Spinal cord (tissue), 10 donors: ENCODE measurements at places on chromosomes 7 and 10. TPM values are rescaled to one million over a fixed set of nuclear protein-coding genes. Genes with fewer than 3 reads are reported as not detected.

GRCh38 chr10:13371897-13372470 lies 23.9 kb upstream of the SEPHS1 start:
- H3K27me3 ChIP-seq = no peaks in the 10 kb centered on the region

The GIMAP6 gene
- 24.8 TPM for total RNA-seq

- no peaks in the 10 kb centered on the region for H3K27me3 ChIP-seq
- H3K36me3 ChIP-seq = no peaks in the 10 kb centered on the region
- H3K4me3 ChIP-seq = no peak overlapping the region
Measured at GRCh38 chr10:50432211-50433009, 181.1 kb upstream of the ASAH2 start.

The SPDYE16 gene
- not detected for total RNA-seq

DNA sequence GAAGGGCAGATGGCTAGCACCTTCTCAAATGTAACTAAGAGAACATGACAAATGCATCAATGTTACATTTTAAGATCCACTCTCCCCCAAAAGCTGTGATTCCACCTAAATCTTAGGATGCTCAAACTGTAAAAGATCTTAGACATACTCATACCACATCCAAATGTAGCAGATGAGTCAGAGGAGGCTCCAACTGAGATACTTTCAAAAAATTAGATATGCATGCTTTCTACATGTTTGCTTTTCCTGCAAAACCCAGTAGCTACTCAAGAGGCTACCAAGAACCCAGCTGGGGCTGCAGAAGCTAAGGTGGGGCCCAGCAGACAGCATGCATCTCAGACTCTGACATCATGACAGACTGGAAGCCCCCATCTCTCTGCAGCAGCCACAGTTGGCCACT lies 31.4 kb upstream of the FRMD4A start:
- H3K27me3 ChIP-seq = no peaks in the 10 kb centered on the region
- no peaks in the 10 kb centered on the region for H3K4me1 ChIP-seq
- no peak overlapping the region for H3K27ac ChIP-seq
- no peaks in the 10 kb centered on the region for H3K36me3 ChIP-seq

- peaks cover 7% of the 10 kb centered on the region for H3K4me1 ChIP-seq
- peak; percentile 68 for DNase-seq
- no peaks in the 10 kb centered on the region for H3K36me3 ChIP-seq
- H3K27me3 ChIP-seq = no peaks in the 10 kb centered on the region
Measured at GRCh38 chr10:89373916-89374711, 3.7 kb upstream of the IFIT1B start.
